HFFc6 (cell line): ENCODE measurements at places on chromosomes 4 and X. TPM values are rescaled to one million over a fixed set of nuclear protein-coding genes. Genes with fewer than 3 reads are reported as not detected.

DNA sequence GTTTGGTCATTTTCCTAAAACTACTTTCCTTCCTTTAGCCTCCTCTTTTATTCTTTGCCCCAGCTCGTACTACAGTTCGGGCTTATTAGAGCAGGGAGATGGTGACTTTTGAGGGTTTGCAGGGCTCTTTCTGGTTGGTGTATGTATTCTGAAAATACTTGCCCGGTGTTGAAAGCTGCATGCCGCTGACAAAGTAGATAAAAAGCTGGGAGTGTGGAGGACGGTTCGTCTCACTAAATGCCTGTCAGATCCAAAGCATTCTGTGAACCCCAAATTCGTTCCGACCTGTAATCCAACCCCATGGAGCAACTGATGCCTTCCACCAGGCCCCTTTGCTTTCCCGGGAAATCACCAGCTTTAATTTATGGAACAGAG lies 19.2 kb downstream of the TRIM2 start:
- no peak for DNase-seq
- peaks cover 36% of the 10 kb centered on the region for H3K36me3 ChIP-seq
- peaks cover 47% of the 10 kb centered on the region for H3K4me1 ChIP-seq
- H3K4me3 ChIP-seq, result peak overlapping the region; percentile 97
- peak overlapping the region; percentile 99 for H3K27ac ChIP-seq

GRCh38 chrX:130563476-130563875 lies 161.7 kb downstream of the RBMX2 start:
- H3K4me3 ChIP-seq, result no peak overlapping the region
- peaks cover 17% of the 10 kb centered on the region for H3K4me1 ChIP-seq
- H3K36me3 ChIP-seq, result no peaks in the 10 kb centered on the region
- H3K27me3 ChIP-seq, result peaks cover 4% of the 10 kb centered on the region
- H3K27ac ChIP-seq, result no peak overlapping the region

CCDC149 gene
- 10.8 to 13.9 TPM (median 10.9 TPM) in 3 replicates for total RNA-seq

BEX5 gene
- not detected in 3 replicates for total RNA-seq

MSN gene
- 410 to 498 TPM (median 479 TPM) in 3 replicates for total RNA-seq
